ENCODE measurements at places on chromosomes 5 and 9.

DNA sequence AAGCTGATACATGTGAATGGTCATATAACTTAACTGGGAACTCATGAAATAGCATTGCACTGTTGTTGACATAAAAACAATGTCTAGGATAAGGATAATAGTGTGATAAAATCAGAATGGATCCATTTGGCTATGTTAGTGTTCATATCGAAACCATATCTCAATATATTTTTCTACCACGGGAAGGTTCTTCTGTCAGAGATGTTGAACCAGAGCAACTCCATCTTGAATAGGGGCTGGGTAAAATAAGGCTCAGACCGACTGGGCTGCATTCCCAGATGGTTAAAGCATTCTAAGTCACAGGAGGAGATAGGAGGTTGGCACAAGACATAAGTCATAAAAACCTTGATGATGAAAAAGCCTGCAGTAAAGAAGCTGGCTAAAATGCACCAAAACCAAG, 56.3 kb downstream of the FNIP1 start:
- DNase-seq: no peak

DNA sequence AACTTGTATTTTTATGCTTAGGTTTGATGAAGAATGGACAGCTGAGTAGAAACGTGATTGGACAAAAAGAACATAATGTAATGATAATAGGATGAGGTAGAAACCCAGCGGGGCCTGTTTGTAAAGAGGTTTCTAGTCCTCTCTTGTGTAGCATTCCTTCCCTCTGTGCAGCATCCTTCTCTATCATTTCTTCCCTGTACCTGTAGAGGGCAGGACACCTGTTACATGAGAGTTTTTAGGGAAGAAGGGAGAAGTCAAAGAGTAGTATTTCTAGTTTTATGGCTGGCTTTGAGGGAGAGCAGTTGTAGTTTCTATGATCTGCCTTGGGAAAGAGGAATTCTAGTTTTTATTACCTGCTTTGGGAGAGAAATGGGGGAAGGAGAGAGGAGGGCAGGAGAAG, 162.1 kb upstream of the FST start:
- DNase-seq: no peak

DNA sequence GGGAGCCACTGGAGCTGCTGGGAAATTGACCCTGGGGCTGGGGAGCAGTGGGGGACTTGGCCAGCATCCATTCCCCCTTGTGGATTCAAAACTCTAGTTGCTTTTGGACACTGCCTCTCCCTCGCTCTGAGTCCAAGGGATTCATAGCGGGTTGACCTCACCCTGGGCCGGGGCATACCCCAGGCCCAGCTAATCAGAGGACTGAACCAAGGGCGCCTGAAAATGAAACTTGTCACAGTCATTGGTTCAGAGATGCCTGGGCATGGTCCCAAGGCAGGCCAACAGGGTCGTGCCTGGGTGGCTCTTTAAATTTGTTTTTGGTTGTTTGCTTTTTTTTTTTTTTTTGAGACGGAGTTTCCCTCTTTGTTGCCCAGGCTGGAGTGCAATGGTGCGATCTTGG, 22.6 kb downstream of the STK10 start:
- no peak for DNase-seq

- DNase-seq: no peak
These were observed 152.1 kb downstream of the EFNA5 start for GRCh38 chr5:107518616-107519015.

GRCh38 chr5:54653956-54654614, 136.5 kb downstream of the SNX18 start:
- no peak for DNase-seq

GRCh38 chr5:179268399-179268952, 76.8 kb downstream of the ADAMTS2 start:
- DNase-seq: no peak
